RPMI7951 (cell line): ENCODE measurements at places on chromosomes 2 and 18. TPM values are rescaled to one million over a fixed set of nuclear protein-coding genes. Genes with fewer than 3 reads are reported as not detected.

ASB18 gene
- not detected in 2 replicates for total RNA-seq

PTPRM gene
- 31.2 and 51.8 TPM in 2 replicates for total RNA-seq

MEP1B gene
- not detected in 2 replicates for total RNA-seq

DHRS9 gene
- total RNA-seq: not detected in 2 replicates

FIGN gene
- total RNA-seq: 5.3 and 5.8 TPM in 2 replicates

DNAJC5G gene
- not detected in 2 replicates for total RNA-seq

RGPD3 gene
- total RNA-seq: 0.12 and 0.20 TPM in 2 replicates

SMCHD1 gene
- total RNA-seq: 39.7 and 48.8 TPM in 2 replicates

FBLN7 gene
- total RNA-seq: 10.2 and 10.4 TPM in 2 replicates

FBXO48 gene
- total RNA-seq: 0.98 and 1.4 TPM in 2 replicates

PROC gene
- 0.48 TPM in 1 of 2 replicates, not detected in the other for total RNA-seq

ANTXR1 gene
- total RNA-seq: 51.3 and 69.7 TPM in 2 replicates

VAMP8 gene
- total RNA-seq: 25.0 and 27.6 TPM in 2 replicates

TEKT4 gene
- total RNA-seq: not detected in 2 replicates

TIGD1 gene
- total RNA-seq: 6.3 and 7.1 TPM in 2 replicates

SCN9A gene
- total RNA-seq: under 0.01 and 0.12 TPM in 2 replicates

SPATA3 gene
- total RNA-seq: not detected in 2 replicates

GREB1 gene
- total RNA-seq: 0.78 and 0.84 TPM in 2 replicates

DPP10 gene
- not detected in 2 replicates for total RNA-seq

LINC00305 gene
- not detected in 2 replicates for total RNA-seq
